ENCODE measurements at places on chromosomes 1 and 21.
A peak's percentile ranks its signal among the peaks of the same experiment; 100 is the strongest.

GRCh38 chr1:25068829-25069228 lies 138.8 kb upstream of the RUNX3 start:
- DNase-seq = peak; percentile 40

- DNase-seq = no peak
Measured at GRCh38 chr1:240562779-240563178, 49.2 kb downstream of the GREM2 start.

DNA sequence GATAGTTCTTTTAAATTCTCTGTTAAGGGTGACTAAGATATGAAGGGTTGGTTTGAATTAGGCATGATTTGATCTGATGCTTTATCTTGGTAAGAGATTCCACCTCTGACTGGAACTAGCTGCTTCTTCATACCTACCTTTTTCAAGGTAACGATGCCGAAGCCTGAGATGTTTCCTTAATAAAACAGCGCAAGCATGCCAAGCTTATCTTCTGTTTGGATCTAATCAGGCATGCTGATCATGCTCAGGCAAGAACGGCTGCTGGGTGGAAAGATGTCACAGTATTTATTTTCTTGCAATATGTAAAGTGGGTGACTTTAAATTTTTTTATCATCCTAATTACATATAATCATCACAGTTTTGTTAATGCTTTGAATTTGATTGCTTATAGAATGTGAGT lies 148.7 kb downstream of the ADGRL2 start:
- no peak for DNase-seq

- peak; percentile 12 for DNase-seq
Measured at GRCh38 chr1:41347276-41347675, 14.0 kb upstream of the FOXO6 start.

DNA sequence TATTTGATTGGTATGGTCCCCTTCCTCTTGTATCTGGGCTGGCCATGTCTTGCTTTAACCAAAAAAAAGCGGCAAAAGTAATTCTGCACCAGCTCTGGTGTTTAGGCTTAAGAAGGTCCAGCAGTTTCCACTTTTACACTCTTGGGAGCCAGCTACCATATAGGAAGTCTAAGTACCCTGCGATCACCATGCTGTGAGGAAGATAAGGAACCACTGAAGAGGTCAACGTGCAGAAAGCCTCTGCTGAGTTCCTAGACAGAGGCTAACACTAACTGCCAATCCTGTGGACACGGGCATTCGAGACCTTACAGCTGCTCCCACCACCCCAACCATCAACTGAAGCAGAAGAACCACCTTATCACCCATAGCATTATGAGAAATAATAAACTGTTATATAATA lies 331.4 kb downstream of the VAV3 start:
- no peak for DNase-seq

DNA sequence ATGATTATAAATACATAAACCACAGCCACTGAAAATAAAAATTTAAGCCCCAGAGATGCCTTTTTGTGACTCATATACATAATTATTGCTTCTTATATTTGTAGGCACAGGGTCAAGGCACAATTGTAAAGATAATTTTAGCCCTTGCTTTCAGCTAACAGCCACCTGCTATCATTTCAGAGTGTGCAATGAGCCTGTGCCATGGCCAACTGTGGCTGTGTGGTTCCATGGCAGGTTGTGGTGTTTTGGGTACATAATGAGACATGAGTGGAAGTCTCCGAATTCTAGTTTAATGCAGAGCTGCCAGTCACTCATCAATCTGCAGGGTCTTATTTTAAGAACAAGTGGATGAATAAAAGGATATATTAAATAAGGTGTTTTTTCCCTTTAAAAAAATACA lies 346.9 kb upstream of the SNX7 start:
- no peak for DNase-seq

DNA sequence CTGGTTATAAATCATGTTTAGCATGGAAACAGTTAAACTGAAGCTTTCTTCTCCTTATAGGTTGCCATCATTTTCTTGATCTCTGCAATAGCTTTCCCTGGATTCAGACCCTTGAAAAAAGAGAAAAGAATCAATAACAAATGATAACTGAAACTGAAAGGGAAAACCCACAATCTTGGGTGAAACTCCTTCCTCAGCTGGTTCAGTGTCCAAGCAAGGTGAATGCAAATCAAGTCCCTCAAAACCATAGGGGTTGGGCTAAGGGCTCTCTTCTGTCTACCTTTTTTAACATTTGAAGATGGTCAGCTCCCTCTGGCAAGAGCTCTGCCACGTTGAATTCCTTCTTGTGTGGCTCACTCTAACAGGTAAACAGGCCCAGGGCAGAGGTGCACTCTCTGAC lies 7.1 kb upstream of the ATP13A2 start:
- DNase-seq = no peak

- no peak for DNase-seq
Measured at GRCh38 chr1:31221072-31221471, 18.6 kb downstream of the NKAIN1 start.

DNA sequence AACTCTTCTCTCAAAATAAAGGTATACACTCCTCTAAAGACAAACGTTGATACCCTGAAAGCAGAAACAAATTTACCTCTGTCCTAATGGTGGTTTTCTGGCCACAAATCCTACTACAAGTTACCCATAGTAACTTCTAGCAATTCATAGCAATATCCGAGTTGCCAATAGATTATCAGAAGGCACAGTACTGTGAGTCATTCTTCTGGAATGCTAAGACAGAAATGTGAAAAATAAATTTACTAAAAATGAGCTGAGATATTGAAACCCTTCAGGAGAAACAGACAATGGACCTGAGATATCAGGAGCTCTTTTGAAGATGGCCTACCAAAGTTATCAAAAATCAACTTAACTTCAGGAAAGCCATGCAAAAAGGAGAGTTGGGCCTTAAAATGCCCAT lies 715.0 kb upstream of the ADAMTS5 start:
- no peak for DNase-seq

GRCh38 chr1:212247179-212247721 lies 38.0 kb upstream of the PPP2R5A start:
- DNase-seq = no peak

DNA sequence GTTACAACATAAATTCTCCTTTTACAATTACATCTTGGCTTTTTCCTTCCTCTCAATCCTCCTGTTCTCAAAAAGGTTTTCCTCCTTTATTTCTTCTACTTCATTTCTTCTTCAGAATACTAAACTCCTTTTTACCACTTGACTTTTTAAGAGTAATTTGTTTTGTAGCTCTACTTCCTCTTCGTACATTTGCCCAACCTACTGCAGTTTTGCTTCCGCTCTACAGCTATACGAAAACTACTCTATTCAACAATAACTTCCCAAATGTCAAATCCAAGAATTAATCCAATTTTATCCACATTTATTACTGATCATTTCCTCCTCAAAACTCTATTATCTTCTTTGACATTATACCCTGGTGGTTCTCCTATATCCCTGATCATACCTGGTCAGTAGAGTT lies 3.4 kb downstream of the GDAP2 start:
- DNase-seq = no peak

- DNase-seq = no peak
Measured at GRCh38 chr1:111251570-111251969, 24.1 kb downstream of the CHI3L2 start.

- DNase-seq = peak; percentile 29
Measured at GRCh38 chr1:113133038-113133437, 60.0 kb downstream of the LRIG2 start.

GRCh38 chr21:25371841-25372425 lies 235.3 kb downstream of the MRPL39 start:
- DNase-seq = no peak

GRCh38 chr1:166972826-166973225 lies 2.5 kb downstream of the ILDR2 start:
- DNase-seq = no peak

DNA sequence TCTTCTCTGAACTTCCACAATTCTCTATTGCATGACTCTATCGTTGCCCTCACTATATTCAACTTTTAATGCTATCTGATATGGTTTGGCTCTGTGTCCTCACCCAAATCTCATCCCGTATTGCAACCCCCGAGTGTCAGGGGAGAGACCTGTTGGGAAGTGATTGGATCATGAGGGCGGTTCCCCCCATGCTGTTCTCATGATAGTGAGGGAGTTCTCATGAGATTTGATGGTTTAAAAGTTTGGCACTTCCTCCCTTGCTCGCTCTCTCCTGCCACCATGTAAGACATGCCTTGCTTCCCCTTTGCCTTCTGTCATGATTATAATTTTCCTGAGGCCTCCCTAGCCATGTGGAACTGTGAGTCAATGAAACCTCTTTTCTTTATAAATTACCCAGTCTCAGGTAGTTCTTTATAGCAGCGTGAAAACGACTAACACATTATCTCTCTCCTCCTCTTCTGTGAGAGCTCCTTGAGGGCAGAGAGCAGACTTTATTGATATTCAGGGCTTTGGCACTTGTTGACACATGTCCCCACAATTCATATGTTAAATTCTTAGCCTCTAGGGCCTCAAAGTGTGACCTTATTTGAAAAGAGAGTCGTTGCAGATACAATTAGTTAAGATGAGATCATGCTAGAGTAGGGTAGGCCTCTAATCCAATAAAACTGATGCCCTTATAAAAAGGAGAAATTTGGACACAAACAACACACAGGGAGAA lies 52.1 kb downstream of the ADCY10 start:
- no peak for DNase-seq

DNA sequence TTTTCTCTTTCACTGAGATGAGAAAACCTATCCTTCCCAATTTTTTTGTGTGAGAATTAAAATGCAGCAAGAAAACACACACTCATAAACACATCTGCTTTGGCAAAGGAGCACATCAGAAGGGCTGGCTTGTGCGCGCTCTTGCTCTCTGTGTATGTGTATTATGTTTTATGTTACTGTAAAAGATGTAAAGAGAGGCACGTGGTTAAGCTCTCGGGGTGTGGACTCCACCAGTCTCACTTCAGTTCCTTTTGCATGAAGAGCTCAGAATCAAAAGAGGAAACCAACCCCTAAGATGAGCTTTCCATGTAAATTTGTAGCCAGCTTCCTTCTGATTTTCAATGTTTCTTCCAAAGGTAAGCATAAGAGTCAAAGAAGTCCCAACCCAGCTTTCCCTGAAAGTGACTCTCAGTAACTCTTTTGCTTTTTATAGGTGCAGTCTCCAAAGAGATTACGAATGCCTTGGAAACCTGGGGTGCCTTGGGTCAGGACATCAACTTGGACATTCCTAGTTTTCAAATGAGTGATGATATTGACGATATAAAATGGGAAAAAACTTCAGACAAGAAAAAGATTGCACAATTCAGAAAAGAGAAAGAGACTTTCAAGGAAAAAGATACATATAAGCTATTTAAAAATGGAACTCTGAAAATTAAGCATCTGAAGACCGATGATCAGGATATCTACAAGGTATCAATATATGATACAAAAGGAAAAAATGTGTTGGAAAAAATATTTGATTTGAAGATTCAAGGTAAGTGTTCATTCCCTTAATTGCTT lies at the start of gene CD2:
Gene CD2, plus strand, starts transcription at position 233 of the 780 bp plus-strand sequence. Its CDS starts 63 bp downstream, at position 296.
- DNase-seq = peak; percentile 68

DNA sequence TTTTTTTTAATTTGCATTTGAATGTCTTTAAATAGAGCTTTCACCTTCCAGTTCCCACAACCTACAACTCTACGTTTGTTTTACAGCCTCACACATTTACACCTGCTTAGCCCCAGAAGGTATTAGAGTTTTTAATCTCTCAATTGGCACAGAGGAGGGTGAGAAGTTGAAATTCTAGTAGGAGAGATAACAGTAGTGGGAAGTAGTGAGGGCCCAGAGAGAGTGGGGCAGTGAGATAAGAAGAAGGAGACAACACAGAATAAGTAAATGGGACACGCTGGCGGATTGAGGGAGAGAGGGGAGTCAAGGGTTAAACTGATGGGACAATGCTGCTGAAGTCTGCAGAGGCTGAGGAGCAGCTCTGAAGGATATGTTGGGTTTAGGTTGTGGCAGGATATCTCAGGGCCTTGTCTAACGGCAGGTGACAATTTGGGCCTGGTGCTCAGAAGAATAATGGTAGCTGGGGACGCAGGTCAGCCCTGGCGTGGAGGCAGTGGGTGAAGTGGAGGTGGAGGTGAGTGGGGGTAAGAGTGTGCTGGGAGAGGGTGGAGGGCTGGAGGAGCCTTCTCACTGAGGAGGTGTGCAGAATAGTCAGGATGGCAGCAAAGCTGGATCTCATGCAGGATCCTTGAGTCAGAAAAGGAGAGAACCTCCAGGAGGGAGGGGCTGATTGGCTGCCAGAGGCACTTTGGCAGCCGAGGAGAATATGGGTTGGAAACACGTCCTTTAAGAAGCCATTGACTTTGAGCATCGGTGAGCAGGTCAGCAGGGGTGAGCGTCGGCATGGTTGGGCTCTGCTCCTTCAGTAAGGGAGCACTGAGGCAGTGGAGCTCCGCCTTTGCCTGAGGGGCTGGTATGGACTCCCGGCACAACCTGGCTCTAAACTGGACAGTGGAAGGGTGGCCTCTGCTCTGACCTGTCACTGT lies 72.9 kb downstream of the SYT6 start:
- DNase-seq = no peak

GRCh38 chr1:119516247-119516646 lies 9.2 kb downstream of the HSD3B1 start:
- no peak for DNase-seq

- DNase-seq = no peak
Measured at GRCh38 chr1:76613886-76614285, 253.4 kb upstream of the ST6GALNAC5 start.

DNA sequence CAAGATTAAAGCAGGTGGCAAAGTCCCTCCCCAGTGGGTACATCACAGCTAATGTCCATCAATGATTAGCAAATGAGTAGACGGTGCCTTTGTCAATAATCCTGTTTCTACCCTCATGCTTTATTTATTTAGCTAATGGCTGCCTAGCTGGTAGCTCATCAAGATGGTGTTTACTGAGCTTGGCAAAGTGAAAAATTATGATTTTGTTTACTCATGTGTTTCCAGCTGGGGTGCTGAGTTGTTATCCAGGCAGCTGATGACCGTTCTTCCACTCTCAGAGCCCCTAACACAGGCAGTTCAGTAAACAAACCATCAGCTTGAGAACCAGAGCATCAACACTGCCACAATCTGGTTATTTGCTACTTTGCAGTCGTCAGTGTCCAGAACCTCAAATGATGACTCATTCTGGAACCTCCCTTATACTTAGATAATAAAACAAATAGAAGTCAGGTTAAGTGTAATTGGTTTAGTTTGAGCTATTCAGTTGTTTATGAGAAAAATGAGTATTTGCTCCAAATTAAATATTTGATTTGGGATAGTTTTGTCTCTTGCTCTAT lies 163.9 kb downstream of the ST6GALNAC5 start:
- DNase-seq = no peak

GRCh38 chr1:56472860-56473259 lies 106.5 kb downstream of the PLPP3 start:
- DNase-seq = no peak

GRCh38 chr1:21572221-21572620 lies 63.0 kb downstream of the ALPL start:
- no peak for DNase-seq

GRCh38 chr21:46071082-46071481 lies 26.8 kb upstream of the COL6A2 start:
- DNase-seq = no peak

DNA sequence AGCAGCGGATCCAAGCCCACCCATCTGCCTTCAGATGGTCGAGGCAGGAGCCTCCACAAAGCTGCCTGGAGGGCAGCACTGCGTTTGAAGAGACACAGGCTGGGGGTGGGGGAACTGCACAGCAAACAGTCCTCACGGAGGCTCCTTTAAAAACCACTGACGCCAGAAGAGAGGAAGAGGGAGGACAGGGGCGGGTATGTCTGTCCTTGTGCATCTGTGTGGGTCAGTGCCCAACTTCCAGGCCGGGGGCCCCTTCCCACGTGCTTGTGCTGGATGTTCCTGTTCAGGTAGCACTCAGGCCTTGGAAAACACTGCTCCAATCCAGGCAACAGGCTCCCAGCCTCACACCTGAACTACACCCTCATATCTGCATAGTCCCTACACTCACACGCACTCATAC lies 7.7 kb downstream of the AHDC1 start:
- DNase-seq = no peak

All from activated T-cell treated with anti-CD3 and anti-CD28 coated beads, Interleukin-2, amount 50 U/mL, for 48 hours (primary cell).